Stimulated activated CD8-positive, alpha-beta memory T cell treated with anti-CD3 and anti-CD28 coated beads, Interleukin-7, amount 100 ng/mL, for 1 hour (primary cell): ENCODE measurements at places on chromosomes 7 and 10.

- no peak for DNase-seq
Observed at GRCh38 chr7:6642239-6642839, 5.2 kb downstream of the ZNF316 start.

GRCh38 chr7:139725077-139725476 lies 52.7 kb downstream of the HIPK2 start:
- DNase-seq: no peak

- no peak for DNase-seq
Observed at GRCh38 chr10:33947544-33947943, 613.1 kb upstream of the NRP1 start.

DNA sequence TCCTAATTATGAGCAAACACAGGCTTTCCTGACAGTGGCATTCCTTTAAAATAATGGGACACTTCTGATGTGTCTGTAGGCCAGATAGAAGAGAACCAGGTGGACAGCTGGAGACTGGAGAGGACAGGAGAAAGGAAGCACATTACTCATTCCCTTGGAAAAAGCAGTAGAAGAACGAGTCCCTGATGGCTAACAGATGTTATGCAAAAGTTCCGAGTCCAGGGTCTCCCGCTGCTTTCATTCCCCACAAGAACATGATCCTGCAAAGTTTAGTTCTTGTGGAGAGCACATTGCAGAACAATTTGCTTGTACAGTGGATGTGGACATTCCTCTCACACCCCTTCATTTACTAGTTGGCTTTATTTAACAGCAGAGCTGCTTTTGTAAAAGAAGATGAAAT lies 137.6 kb downstream of the GPAM start:
- no peak for DNase-seq

GRCh38 chr10:11629731-11630130 lies 18.3 kb upstream of the USP6NL start:
- DNase-seq: no peak
